ENCODE measurements at places on chromosomes 13 and 19.

DNA sequence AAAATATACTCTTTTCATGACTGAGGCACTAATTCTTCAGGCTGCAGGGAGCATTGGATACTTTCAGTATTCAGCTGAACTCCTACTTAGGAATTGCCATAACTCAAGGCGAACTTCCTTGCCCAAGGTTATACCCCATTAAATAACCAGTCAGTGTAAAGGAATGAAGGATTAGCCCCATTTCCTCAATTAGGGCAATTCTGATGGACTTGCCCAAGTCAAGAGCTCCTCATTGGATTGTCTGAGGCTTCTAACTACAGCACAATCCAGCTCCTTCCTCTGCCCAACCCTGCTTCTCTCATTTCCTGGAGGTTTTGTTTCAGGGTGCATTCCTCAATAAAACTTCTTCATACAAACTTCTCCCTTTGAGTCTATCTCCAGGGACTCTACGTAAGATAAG lies 329.2 kb downstream of the LIG4 start:
- no peak for DNase-seq

- no peak for DNase-seq
Observed at GRCh38 chr13:26663791-26664190, 96.8 kb downstream of the GPR12 start.

GRCh38 chr13:36717966-36718545 lies 44.2 kb downstream of the SERTM1 start:
- DNase-seq = no peak

DNA sequence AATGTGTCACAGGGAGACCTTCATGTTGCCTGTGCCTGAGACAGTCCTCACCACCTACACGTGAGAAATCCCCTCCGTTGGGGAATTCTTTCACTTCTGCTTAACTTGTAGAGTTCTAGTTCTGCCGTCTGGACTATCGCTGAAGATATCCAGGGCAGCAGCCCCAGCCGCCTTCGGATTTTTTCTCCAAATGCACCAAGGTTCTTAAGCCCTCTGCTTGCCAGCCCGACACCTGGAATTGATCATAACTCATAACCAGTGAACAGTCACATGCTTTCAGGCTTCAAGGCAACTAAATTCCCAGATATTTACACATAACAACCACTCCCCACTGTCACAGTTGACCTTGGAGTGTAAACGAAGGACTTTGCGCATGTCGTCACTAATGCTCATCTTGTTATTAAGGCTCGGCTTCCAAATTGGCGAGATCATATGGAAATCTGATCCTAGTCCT lies 114.4 kb downstream of the RAB20 start:
- no peak for DNase-seq

DNA sequence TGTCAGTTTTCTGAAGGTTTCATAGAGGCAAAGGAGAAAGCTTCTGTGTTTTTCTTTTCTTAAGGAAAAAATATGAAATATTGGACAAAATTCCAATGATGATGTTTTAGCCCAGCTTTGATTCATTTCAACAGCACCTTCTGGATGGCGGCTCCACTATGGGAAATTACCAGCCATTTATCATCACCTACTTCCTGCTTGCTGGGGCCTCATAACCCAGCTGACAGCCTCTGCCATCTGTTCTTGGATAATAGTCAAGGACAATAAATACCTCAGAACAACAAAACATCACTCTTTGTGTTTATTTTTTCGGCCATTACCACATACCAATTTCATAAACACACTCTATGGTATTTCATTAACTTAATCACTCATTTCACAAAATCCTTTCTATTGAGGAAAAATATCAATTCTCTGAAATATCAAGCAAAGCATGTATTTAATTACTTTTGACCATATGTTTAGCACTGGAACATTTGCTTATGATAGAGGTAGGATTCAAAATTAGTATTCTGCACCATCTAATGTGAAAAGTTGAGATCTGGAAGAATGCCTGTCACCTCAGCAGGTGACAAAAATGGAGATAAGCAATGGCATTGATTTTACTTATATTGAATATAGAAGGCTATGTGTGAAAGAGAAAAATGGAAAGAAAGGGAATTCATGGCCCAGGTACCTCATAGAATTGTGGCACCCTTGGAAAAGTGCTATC lies 629.7 kb downstream of the LIG4 start:
- DNase-seq = no peak

DNA sequence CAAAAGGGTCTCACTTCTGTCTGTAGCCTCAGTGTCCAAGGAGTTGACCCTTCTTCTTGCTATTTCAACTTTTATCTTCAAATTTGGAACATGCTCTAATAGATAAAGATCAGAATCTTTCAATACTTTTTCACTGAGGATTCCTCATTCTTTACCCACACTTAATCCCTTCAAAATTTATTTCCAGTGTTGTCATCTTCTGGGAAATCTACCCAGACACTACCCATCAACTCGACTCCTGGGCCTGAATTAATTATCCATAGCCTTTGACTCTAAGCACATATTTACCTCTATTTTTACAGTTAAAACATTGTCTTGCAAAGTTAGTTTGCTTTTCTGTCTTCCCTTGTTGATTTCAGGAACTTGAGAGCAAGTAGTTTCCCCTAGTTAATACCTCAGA lies 1022.5 kb downstream of the PCDH9 start:
- no peak for DNase-seq

- no peak for DNase-seq
Observed at GRCh38 chr13:40975441-40975840, 43.7 kb downstream of the ELF1 start.

GRCh38 chr13:93698016-93698613 lies 471.5 kb downstream of the GPC6 start:
- no peak for DNase-seq

- no peak for DNase-seq
Observed at GRCh38 chr19:40604171-40604646, 3.0 kb downstream of the LTBP4 start.

DNA sequence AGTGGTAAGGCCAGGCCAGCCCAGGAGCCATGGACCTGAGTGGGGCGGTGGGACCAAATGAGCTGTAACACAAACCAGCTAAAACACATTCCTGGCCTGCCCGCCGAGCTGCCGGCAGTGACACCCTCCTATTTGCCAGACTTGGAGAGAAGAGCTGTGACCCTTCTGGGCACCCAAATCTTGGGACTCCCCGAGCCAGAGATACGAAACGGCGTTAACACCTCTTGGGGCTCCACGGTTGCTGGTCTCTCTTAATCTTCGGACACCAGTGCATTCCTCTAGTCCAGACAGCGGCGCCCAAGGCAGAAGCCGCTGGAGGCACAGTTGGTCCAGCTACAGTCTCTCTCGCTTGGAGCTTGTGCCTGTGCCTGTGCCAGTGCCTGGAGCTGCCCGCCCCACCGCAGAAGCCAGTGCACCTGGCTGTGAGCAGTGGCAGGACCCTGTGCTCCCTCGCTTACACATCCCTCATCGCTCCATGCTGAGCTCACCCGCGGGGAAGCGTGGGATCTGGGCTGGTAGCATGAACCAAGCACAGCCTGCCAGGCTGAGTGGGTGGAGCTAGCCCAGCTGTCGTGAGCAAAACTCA lies 147.2 kb upstream of the KLHL1 start:
- DNase-seq = no peak
